ENCODE measurements at places on chromosomes 3 and 15. TPM values are rescaled to one million over a fixed set of nuclear protein-coding genes. Genes with fewer than 3 reads are reported as not detected.

Gene TRAT1
- total RNA-seq: 99.4 TPM

Gene DLEC1
- 0.12 TPM for total RNA-seq

DNA sequence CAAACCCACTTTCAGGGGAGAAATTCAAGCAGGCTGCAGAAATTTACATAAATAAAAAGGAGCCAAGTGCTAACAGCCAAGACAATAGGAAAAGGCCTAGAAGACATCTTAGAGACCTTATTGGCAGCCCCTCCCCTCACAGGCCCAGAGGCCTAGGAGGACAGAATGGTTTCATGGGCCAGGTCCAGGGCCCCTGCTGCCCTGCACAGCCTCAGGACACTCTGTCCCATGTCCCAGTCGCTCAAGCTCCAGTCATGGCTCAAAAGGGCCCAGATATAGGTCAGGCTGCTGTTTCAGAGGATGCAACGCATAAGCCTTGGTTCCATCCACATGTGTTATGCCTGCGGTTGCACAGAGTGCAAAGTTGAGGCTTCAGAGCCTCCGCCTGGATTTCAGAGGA, 55.8 kb downstream of the SLC41A3 start:
- H3K4me3 ChIP-seq: no peak overlapping the region
- H3K36me3 ChIP-seq: peaks cover 3% of the 10 kb centered on the region
- no peaks in the 10 kb centered on the region for H3K4me1 ChIP-seq
- no peak overlapping the region for H3K27ac ChIP-seq
- DNase-seq: no peak

GRCh38 chr3:68206524-68207117, 552.2 kb upstream of the SUCLG2 start:
- H3K4me3 ChIP-seq: no peak overlapping the region
- no peaks in the 10 kb centered on the region for H3K36me3 ChIP-seq
- no peaks in the 10 kb centered on the region for H3K27me3 ChIP-seq
- H3K4me1 ChIP-seq: no peaks in the 10 kb centered on the region
- H3K27ac ChIP-seq: no peak overlapping the region

GRCh38 chr3:128698211-128699047, 27.6 kb upstream of the RAB7A start:
- no peak overlapping the region for H3K27ac ChIP-seq
- H3K36me3 ChIP-seq: no peaks in the 10 kb centered on the region
- H3K4me3 ChIP-seq: peak overlapping the region; percentile 58
- H3K27me3 ChIP-seq: peaks cover 8% of the 10 kb centered on the region
- DNase-seq: no peak
- H3K4me1 ChIP-seq: no peaks in the 10 kb centered on the region

GRCh38 chr3:129605203-129605921, 1.1 kb downstream of the PLXND1 start:
- DNase-seq: no peak
- peaks cover 62% of the 10 kb centered on the region for H3K27me3 ChIP-seq
- H3K4me1 ChIP-seq: peaks cover 5% of the 10 kb centered on the region

DNA sequence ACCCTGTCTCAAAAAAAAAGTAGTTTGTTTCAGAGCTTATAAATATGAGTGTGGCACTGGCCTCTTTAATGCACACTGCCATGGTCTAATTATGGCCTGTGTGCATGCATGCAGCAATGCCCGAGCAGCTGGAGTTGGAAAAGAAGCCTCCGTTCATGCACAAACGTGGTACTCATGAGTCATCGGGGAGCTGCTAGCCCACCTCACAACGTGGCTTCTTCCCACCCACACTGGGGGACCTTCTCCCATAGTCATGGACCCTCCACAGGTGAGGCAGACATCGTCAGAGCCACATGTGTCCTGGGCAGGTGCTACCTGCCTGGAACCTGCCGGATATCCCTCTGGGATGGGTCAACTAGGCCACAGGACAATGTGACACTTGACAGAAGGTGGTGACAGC, 66.7 kb downstream of the ATP10A start:
- H3K4me1 ChIP-seq: peaks cover 55% of the 10 kb centered on the region
- DNase-seq: no peak
- H3K4me3 ChIP-seq: no peak overlapping the region
- H3K36me3 ChIP-seq: peaks cover 10% of the 10 kb centered on the region
- H3K27ac ChIP-seq: no peak overlapping the region

GRCh38 chr3:17357035-17357710, 385.3 kb downstream of the TBC1D5 start:
- H3K27me3 ChIP-seq: no peaks in the 10 kb centered on the region
- H3K36me3 ChIP-seq: peaks cover 2% of the 10 kb centered on the region
- H3K27ac ChIP-seq: no peak overlapping the region
- no peak overlapping the region for H3K4me3 ChIP-seq
